Stimulated activated CD4-positive, alpha-beta T cell treated with anti-CD3 and anti-CD28 coated beads, Interleukin-4, amount 100 ng/mL, for 48 hours (primary cell): ENCODE measurements at places on chromosomes 5 and 9.
A peak's percentile ranks its signal among the peaks of the same experiment; 100 is the strongest.

DNA sequence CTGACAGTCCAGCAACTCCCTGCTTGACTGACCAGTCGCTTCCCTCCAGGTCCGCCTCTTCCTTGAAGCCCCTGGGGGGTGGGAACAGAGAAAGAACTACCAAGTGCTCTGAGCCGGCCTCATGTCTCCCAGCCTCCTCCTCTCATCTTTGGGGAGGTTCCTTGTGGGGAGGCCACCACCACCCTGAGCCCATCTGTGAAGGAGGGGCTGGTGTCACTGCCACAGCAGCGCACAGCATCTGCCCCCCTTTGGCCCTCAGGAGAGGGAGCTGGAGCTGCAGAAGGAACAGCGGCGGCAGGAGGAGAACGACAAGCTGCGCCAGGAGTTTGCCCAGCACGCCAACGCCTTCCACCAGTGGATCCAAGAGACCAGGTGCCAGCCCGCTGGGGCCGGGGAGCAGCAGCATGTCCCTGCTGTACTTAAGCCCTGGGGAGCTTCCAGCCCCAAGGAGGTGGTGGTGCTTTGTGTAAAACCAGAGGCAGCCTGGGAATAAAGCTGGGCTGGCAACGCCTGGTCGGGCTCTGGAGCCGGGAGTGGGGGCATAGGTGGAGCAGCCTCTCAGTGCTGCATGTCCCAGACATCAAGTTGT, 29.4 kb downstream of the DYNC2I2 start:
- no peak for DNase-seq

- DNase-seq: no peak
These were observed 15.5 kb upstream of the PLK2 start for GRCh38 chr5:58475404-58475803.

- DNase-seq: no peak
These were observed 108.7 kb downstream of the MAST4 start for GRCh38 chr5:66704790-66705425.

DNA sequence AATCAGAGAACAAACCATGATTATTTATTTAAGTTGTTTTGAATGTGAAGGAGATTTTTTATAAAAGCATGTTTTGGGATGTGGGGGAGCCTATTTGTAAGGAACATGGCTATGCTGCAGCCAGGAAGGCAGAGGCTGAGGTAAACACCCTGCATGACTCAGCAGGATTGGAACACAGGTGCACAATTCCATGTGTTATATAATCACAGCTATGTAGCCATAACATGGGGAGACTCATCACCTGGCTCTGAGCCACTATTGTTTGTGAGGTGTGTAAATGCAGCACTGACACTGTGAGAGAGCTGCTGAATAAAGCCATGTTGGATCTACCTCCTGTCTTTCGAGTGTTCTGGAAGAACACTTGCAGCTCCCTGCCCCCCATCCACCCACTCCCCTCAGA, 1009.8 kb downstream of the DNAH5 start:
- no peak for DNase-seq

- DNase-seq: no peak
These were observed 189.0 kb upstream of the EGFLAM start for GRCh38 chr5:38069360-38069759.

DNA sequence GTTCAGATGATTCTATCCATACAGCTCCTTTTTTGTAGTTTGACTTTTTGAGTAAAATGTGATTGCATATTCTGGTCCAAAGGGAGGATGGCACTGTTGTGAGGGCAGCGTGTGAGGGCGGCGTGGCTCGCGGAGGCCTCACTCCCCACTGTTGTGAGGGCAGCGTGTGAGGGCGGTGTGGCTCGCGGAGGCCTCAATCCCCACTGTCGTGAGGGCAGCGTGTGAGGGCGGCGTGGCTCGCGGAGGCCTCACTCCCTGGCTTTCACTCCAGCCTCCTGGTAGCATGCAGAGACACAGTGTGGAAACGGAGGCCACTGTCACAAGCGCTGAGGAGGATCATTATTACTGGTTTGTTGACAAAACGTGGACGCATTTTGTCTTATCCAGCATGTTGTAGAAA, 79.0 kb downstream of the EHMT1 start:
- DNase-seq: no peak

- DNase-seq: no peak
These were observed 14.3 kb downstream of the IL5 start for GRCh38 chr5:132528866-132529634.

- DNase-seq: no peak
These were observed 3.2 kb upstream of the DOK3 start for GRCh38 chr5:177512736-177513380.

DNA sequence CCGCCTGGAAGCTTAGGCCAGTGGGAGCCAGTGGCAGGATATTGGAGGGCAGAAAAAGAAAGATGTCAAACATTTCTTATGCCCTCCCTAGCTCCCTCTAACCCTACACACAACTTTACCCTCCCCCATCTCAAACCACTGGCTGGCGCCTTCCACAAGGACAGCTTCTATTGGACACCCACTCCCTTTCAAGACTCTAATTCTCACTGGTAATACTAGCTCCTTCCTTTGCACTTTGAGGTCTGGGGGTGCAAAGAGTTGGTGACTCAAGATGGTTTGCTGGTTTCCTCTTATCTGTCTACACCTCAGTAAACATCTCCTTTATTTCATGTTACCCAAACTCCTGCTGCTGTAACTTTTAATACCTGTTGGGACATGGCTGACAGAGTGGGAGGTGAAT, 11.6 kb upstream of the ITGA1 start:
- no peak for DNase-seq

- DNase-seq: no peak
These were observed 4.1 kb upstream of the SCAI start for GRCh38 chr9:125147401-125147951.

GRCh38 chr9:2620919-2621721, 467 bp upstream of the VLDLR start:
- DNase-seq: peak; percentile 44

DNA sequence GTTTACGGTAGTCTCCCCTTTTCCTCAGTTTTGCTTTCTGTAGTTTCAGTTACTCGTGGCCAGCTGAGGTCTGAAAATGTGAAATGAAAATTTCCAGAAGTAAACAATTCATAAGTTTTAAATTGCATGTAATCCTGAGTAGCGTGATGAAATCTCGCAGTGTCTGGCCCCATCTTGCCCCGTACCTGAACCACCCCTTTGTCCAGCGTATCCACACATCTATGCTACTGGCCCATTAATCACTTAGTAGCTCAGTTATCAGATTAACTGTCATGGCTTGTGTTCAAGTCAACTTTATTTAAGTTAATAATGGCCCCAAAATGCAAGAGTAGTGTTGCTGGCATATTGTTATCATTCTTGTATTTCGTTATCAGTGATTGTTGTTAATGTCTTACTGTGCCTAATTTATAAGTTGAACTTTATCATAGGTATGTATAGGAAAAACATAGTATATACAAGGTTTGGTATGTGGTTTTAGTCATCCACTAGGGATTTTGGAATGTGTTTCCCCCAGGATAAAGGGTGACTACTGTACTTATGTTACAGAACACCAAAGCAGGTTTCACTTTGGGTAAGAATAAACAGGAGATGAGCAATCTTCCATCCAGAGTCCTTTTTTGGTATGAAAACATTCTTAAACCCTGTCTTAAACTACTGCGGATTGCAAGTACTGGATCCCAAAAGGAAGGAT, 118.4 kb upstream of the KCNN2 start:
- no peak for DNase-seq

DNA sequence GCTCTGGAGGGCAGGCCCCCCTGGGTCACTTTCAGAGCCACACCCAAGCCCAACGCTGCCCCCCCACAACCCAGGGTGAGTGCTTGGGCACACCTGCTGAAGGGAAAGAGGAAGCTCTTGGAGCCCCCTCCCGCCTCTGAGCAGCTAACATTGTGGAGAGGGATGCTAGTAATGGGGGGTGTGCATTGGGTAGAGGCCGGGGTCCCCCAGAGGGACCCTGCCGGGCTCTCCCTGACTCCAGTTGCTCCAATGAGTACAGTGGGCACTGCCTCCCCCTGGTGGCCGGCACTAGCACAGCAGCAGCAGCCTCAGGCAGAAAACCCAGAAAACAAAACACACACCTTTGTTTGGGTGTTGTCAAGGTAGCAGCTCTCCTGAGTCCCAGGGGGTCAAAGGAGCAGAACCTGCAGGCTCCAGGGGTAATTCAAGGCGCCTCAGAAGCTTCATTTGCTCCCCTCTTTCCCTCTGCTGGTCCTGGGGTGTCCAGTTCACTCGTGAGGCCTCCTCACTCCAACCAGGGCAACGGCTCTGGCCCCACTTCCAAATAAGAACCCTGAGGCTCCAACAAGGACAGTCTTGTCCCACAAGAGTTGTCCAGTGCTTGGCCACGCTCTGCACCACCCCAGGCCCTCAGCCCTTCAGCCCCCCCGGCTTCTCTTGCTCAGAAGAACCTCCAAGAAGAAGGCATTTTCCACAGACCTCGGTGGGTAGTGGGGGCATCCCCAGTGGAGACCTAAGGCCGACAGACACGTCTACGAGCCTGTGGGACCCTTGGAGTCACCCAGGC, 16.1 kb downstream of the GBGT1 start:
- DNase-seq: peak; percentile 81

- DNase-seq: no peak
These were observed 13.2 kb upstream of the BOD1 start for GRCh38 chr5:173629628-173630027.

DNA sequence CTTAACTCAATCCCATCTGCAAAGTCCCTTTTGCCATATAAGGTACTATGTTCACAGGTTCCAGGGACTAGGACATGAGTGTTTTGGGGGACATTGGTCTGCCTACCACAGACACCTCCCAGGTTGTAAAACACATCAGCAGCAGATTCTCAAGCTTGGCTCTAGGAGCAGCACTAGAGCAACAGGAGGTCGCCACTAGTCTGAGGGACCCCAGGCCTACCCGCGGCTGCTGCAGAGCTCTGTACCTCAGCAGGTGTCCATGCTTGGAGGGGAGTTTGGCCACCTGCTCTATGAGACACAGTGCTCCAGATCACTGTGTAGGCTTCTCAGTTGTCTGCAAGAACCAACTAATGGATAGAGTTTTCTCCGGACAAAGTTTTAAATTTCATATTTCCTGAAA, 262.2 kb upstream of the ARRDC3 start:
- DNase-seq: no peak

DNA sequence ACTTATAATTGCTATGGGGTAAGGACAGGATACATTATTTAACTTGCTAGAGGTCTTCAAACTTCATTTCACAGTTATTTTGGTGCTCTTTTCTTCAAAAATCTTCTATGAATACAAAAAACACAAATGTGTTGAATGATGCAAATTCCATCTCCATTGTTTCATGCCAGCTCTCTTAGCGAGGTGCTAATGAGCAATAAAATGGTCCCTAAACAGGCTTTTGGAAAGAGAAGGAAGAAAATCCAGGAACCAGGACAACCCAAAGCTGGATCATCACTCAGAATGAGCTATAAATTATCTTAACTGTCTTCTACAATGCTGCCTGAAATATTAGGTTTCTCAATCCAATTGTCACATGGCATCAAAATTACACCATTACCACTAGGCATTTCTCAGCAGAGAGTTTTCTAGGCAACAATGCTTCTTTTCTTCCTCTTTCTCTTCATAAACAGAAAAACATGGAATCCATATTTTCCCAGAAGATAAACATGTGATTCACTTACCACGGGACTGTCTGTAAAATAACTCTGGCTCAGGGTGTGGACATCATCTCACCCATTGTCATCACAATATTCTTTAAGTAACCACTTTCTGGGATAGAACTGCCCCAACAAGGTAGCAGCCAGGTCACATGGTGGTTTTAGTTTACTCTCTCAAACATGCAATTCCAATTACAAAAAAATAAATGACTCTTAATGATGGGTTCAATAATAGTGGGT, 249.4 kb downstream of the NPR3 start:
- DNase-seq: no peak

- no peak for DNase-seq
These were observed 175.4 kb downstream of the KIAA0825 start for GRCh38 chr5:94442991-94443390.

- DNase-seq: no peak
These were observed 165.8 kb downstream of the MELK start for GRCh38 chr9:36738318-36738976.
